Stomach (tissue), 19 donors: ENCODE measurements at places on chromosomes 4 and X. TPM values are rescaled to one million over a fixed set of nuclear protein-coding genes. Genes with fewer than 3 reads are reported as not detected.
A peak's percentile ranks its signal among the peaks of the same experiment; 100 is the strongest.

DNA sequence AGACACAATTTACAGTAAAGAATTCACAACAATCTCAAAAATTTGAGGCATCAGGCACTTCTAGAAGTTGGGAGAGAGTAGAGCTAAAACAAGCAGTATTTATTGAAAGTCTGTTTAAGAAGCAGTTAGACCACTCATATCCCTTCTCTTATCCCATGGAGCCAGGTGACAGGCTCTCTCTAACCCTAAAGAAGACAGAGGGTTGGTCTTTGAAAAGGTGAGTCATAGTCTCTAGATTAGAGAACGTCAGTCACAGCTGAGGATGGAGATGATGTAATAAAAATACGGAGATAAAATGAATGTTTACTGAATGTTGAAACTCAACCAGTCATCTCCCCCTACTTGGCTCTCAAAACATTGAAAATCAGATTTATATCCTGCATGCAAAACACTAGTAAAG, 223.8 kb downstream of the CHIC2 start:
- no peak for DNase-seq

DNA sequence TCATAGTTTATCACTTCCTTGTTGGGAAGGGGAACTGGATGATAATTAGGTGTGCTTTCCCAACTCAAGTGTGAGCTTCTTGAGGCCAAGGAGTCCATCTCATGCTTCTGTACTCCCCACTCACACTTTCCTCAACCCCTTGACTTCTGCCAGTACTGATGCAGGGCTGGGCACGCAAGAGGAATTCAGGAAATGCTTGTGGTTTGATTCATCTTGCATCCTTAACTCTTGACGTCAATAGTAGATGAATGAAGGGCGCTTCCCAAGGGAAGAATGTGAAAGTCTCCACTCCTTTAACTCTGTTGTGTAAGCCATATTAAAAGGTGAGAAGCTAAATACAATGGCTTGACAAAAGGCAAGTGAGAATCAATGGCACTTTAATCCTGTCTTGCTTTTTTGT, 101.8 kb downstream of the AGTR2 start:
- DNase-seq, result no peak

- DNase-seq, result no peak
Measured at GRCh38 chr4:151541389-151542071, 132.6 kb downstream of the FHIP1A start.

DNA sequence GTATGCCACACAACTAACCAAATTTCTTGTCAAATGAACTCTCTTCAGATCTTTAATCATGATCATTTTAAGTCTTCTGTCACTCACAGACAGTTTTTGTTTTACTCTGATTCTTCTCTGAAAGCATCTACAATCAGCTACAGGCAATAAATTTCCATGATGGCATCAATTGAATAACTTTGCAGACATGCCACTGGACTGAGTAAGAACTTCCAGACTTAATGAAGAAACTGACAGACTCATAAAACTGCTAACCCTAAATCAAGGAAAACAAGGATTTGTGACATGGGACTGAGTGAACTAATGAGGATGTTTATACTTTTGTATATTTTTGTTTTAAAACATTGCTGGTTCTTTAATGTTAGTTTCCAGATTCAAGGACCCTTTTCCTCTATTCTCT, 5.5 kb upstream of the PPP1R2C start:
- DNase-seq, result no peak

DNA sequence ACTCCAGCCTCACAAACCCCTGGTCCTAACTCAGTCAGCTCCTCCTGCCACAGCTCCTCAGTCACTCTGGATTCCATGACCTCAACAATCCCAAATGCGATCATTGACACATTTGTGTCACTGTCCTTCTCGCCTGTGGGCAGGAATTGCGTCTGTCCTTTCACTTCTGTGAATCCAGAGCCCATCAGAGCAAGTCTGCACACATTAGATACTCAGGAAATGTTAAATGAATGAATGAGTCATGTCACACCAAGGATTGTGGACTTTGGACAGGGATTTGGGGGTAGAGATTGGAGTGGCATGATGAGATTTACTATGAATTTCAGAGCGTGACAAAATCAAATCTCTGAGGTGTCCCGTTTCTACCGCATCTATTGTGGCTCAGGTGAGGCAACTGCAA, 11.8 kb upstream of the CLDN24 start:
- no peak for DNase-seq

- DNase-seq, result no peak
Measured at GRCh38 chr4:89723096-89723495, 113.9 kb downstream of the SNCA start.

- DNase-seq, result no peak
Measured at GRCh38 chr4:80592950-80593349, 257.4 kb downstream of the CFAP299 start.

DNA sequence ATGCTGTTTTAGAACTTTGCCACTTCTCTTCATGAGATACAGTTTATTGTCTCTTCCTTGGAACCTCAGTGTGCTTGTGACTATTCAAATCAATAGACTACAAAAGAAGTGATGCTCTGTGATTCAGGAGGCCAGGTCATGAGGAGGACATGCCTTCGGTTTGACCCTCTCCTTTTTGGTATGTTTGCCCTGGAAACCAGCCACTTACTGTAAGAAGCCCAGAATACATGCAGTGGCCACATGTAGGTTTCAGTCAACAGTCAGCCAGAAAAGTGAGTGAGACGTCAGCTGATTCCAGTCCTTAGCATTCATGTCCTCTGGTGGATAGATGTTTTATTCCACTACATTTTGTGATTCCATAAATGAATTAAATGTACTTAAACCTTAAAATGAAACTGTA, 328.7 kb downstream of the PCDH18 start:
- DNase-seq, result no peak

- DNase-seq, result no peak
Measured at GRCh38 chr4:135508006-135508714, 1306.6 kb upstream of the PABPC4L start.

GRCh38 chr4:189613207-189613606, 327.5 kb upstream of the FRG1 start:
- DNase-seq, result no peak

DNA sequence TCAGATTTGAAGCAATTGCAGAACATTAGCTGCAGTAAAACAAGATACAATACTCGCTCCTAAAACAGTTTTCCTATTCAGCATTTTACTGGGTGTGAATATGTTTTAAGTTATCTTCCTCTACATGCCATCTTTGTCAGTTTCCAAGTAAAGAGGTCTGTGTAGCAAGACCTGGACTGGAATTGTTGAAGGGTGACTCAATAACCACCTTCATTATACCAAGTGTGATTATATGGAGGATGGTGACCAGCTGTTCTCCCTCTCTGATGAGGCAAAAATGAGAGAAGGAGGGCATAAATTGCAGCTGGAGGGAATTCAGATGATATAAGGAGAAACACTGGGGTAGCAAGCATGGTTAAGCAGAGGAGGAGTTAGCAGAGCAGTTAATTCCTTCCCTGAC, 922.1 kb upstream of the SLIT2 start:
- no peak for DNase-seq

- no peak for DNase-seq
Measured at GRCh38 chrX:69286565-69286906, 121.3 kb upstream of the PJA1 start.

GRCh38 chrX:110104078-110104477, 101.2 kb downstream of the TMEM164 start:
- DNase-seq, result no peak

DNA sequence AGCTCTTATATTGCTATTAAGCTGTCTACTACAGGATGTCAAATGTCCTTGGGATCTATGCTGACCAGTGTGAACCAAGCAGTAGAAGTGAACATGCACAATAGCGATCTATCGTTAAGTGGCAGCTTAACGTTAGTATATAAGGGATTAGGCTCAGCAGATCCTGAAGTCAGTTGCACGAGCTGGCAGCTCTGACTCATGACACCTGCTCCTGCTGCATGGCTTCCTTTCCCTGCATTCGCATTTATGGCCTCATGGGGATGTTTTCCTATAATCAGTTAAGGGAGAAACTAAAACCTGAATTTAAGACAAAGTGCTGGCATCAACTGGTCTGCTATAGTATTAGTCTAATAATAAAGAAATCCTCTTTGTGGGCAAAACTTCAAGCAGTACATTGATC, 12.7 kb upstream of the MCUB start:
- DNase-seq, result no peak

DNA sequence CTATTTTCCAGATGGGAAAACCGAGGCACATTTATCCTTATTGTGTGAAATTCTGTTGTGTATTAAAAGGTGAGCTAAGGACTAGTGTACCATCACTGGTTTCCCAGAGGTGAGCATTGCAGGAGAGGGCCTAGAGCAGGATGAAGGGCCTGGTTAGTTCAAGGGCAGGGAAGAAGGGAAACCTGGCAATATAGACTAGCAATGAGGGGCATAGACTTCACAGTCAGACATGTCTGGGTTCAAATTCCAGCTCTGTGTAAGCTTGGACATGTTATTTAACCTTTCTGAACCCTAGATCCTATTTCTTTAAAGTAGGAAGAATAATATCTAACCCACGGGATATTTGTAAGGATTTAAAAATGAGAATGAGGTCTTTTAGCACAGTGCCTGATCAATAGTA, 50.8 kb downstream of the WDR19 start:
- no peak for DNase-seq

GRCh38 chr4:186900232-186900900, 176.7 kb upstream of the FAT1 start:
- no peak for DNase-seq

GRCh38 chr4:125620066-125620860, 305.5 kb downstream of the FAT4 start:
- DNase-seq, result no peak

DNA sequence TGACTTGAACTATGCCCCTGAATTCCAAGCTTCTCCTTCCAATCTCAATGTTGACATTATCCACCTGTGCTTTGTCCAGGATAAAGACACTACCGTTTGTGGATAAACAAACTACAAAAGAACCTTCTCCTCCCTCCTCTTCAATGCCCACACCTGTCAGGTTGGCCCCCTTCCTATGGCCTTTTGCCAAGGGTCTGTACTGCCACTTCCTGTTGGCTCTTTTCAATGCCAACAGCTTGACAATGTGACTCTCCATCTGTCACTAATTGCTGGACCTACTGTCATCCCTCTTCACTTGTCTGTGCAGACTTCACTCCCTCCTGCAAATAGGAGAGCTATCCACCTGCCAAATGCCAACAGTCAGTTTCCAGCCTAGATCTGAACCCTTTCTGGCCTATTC, 35.8 kb upstream of the MID1 start:
- DNase-seq, result no peak

DNA sequence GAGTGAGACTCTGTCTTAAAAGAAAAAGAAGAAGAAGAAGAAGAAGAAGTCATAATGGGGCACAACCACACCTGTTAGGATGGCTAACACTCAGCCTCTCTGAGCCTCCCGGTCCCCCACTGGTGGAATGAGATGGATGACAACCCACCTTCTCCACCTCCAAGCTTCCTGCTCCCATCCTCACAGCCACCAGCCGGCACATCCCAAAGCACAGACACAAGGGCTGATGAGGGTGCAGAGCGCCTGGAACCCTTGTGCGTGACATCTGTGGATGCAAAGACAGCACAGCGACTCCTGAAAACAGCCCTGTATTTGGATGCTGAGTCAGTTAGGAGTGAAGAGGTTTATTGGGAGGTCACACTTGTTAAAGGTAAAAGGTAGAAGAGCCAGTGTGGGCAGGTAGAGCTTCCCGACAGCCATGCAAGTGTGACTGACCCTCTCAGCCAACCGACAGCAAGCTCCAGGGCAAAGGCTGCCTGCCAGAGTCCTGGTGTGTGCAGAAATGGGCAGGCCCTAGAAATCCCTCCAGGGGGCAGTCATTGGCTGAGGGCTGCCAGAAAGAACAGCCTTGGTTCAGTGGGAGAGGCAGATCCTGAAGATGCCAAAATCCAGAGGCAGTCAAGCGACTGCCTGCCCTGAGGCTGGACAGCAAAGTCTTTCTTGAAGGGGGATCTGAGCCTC, 26.6 kb upstream of the MAN2B2 start:
- DNase-seq, result peak; percentile 47

DNA sequence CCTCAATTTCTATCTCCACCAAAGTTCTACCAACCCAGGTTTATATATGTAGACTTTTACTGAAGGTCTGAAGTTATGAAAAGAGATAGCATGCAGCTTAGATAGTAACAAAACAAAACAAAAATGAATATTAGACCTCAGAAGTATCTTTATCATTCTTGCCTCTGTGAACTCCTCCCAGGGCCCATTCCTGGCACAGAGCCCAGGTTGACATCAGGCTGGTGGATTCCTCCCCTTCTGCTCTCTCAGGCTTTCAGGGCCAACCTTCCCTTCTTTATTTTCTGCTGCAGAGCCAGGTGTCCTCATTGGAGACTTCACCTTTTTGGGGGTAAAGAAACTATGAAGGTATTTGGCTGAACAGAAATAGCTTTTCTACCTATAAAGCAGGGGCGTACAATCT, 112.8 kb upstream of the PITX2 start:
- no peak for DNase-seq

- DNase-seq, result no peak
Measured at GRCh38 chr4:61041527-61041926, 158.6 kb upstream of the ADGRL3 start.

RHOXF2 gene
- not detected for total RNA-seq

IL9R gene
- 9.8 TPM for total RNA-seq

RASGEF1B gene
- total RNA-seq, result 9.6 TPM

HEPH gene
- 48.7 TPM for total RNA-seq

GABRQ gene
- not detected for total RNA-seq

YTHDC1 gene
- total RNA-seq, result 90.7 TPM

HSD17B13 gene
- total RNA-seq, result 1.8 TPM

TEC gene
- total RNA-seq, result 7.0 TPM

NDST4 gene
- total RNA-seq, result not detected

HOPX gene
- not detected for total RNA-seq

MAGEA12 gene
- not detected for total RNA-seq

CDKL2 gene
- not detected for total RNA-seq
